ENCODE measurements at places on chromosomes 1 and 21.

GRCh38 chr1:160634543-160635491 is 12.0 kb downstream of the SLAMF1 start:
- DNase-seq, result no peak

GRCh38 chr1:41500781-41501518 is 16.5 kb upstream of the EDN2 start:
- no peak for DNase-seq

GRCh38 chr1:96524100-96524499 is 197.5 kb upstream of the PTBP2 start:
- no peak for DNase-seq

GRCh38 chr1:156416993-156417392 is 48.0 kb downstream of the RHBG start:
- no peak for DNase-seq

DNA sequence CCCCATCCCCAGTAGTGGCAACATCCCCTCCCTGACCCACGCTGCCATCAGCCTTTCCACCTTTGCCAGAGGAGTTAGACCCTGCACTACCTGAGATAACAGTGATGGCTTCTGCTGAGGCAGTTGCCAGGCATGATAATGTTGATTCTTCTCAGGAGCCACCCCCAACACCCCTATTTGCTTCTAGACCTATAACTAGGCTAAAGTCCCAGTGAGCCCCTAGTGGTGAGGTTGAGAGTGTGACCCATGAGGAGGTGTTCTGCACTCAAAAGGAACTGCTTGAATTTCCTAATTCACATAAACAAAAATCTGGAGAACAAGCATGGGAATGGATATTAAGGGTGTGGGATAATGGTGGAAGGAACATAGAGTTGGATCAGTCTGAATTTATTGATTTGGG is 159.6 kb upstream of the COL11A1 start:
- DNase-seq, result no peak

- no peak for DNase-seq
Observed at GRCh38 chr1:56911098-56911938, 54.5 kb downstream of the C8B start.

GRCh38 chr1:240906477-240906876 is 294.5 kb upstream of the GREM2 start:
- no peak for DNase-seq

DNA sequence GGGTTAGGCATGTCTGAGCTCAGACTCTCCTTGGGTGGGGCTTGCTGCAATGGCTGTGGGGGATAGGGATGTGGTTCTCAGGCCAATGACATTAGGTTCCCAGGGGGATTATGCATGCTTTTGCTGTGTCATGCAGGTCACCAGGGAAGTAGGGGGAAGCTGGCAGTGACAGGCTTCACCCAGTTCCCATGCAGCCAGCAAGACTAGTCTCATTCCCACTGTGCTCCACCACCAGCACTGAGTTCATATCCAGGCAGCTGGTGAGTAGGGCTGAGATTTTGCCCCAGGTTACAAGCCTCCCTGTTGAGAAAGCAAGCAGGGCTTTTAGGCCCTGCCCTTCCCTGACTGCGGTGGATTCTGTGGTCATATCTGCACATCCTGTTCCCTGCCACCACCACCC is 32.1 kb upstream of the PLA2G5 start:
- DNase-seq, result no peak

- no peak for DNase-seq
Observed at GRCh38 chr21:45570826-45571601, 28.8 kb upstream of the SLC19A1 start.

GRCh38 chr21:33685613-33686197 is 43.4 kb downstream of the ITSN1 start:
- no peak for DNase-seq

- DNase-seq, result no peak
Observed at GRCh38 chr1:226548256-226549093, at the start of gene STUM. Gene STUM, plus strand, starts transcription at chr1:226548764. Its CDS starts 141 bp downstream, at chr1:226548905.

DNA sequence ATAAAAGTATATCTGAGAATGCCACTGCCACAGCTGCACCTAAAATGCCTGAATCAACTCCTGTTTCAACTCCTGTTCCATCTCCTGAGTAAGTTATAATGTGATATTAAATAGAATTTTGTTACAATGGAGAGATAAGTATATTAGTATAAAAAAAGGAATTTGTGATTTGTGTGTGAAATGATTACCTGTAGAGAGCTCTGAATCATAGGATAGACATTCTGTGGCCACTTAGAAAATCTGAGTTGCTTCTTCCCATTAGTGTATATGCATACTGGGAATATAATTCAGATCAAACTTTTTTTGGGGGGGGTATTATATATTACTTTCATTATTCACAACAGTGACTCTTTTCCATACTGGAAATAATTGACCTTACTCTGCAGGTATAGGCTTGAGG is 52.9 kb downstream of the SUCO start:
- no peak for DNase-seq

- no peak for DNase-seq
Observed at GRCh38 chr1:231981675-231982074, 355.1 kb downstream of the DISC1 start.

GRCh38 chr1:201399352-201400126 is 415 bp upstream of the LAD1 start:
- DNase-seq, result no peak

DNA sequence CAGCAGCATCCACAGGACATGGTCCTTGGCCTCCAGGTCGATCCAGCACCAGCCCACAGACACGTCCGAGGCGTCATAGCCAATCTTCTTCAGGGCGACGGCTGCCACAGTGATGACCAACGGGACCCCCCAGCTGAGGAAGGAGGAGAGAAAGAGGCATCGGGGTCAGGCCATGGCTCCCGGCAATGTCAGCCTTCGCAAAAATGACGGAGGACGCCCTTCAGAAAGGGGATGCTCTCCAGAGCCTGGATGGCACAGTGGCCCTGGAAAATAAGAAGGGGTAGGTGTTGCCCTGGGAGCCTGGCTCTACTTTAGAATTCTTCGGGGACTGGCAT is 17.6 kb downstream of the GPR157 start:
- no peak for DNase-seq

DNA sequence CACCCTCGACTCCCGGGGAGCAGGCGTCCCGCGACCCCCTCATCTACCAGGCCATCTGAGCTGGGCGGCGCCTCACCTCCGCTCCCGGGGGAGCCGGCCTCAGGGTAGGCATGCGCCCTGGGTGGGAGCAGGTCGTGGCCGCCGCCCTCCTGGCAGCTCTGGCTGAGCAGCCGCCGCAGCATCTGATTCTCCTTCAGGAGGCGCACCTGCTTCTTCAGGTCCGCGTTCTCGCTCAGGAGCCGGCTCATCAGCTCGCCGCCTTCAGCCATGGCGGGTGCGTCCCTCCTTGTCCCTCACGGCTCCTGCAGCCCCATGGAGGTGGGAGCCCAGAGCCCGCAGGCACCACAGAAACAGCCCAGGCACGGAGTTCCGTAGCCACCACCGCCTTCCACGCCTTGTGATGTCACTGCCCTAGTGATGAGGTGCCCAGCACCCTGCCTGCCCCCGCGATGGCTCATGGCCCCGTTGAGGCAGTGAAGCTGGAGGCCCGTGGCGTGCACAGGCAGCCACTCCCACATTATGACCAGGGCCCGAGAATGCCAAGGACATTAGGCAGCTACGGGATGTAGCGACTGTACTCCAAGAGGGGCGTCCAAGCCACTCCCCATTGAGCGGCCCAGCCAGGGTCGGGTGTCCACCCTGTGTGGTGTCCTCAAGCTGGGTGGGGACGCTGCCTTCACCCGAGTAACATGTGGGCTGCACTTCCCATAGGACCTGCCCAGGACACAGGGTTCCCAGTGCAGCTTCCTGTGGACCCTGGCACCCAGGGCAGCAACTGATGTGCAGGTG is 1.5 kb downstream of the SPATC1L start:
- DNase-seq, result no peak

- no peak for DNase-seq
Observed at GRCh38 chr21:33860332-33860879, 55.2 kb downstream of the ATP5PO start.

DNA sequence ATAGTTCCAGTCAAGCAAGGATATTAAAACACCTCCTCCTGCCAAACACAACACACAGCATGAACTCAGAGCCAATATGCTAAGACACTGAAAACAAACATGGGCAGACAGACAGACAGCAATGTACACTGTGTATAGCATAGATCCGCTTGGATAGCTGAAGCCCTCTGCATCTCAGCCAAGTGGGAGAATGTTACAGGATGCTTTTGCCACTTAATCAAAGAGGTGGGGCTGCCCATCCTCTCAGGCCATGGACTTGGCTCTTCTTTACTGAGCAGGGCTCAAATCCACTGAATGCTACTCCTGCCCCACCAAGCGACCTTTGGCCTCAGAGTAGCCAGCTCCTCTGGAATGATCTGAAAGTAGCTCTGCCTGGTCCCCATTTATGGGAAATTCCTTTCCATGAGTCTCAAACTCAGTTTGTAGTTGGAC is 64.7 kb upstream of the NGF start:
- no peak for DNase-seq
